ENCODE measurements at places on chromosomes 11 and 22. TPM values are rescaled to one million over a fixed set of nuclear protein-coding genes. Genes with fewer than 3 reads are reported as not detected.

Gene XNDC1N
- 1.6 TPM for polyA plus RNA-seq

Gene UBQLN3
- not detected for polyA plus RNA-seq

GRCh38 chr11:1559111-1559951 is 12.7 kb downstream of the DUSP8 start:
- peaks cover 3% of the 10 kb centered on the region for H3K36me3 ChIP-seq
- no peaks in the 10 kb centered on the region for H3K27me3 ChIP-seq
- H3K4me3 ChIP-seq, result no peak overlapping the region
- no peak overlapping the region for H3K27ac ChIP-seq

- no peaks in the 10 kb centered on the region for H3K27me3 ChIP-seq
- no peak overlapping the region for H3K27ac ChIP-seq
- no peaks in the 10 kb centered on the region for H3K4me1 ChIP-seq
- DNase-seq, result no peak
- H3K36me3 ChIP-seq, result peaks cover 2% of the 10 kb centered on the region
Observed at GRCh38 chr11:9187616-9188015, 77.5 kb downstream of the DENND5A start.

DNA sequence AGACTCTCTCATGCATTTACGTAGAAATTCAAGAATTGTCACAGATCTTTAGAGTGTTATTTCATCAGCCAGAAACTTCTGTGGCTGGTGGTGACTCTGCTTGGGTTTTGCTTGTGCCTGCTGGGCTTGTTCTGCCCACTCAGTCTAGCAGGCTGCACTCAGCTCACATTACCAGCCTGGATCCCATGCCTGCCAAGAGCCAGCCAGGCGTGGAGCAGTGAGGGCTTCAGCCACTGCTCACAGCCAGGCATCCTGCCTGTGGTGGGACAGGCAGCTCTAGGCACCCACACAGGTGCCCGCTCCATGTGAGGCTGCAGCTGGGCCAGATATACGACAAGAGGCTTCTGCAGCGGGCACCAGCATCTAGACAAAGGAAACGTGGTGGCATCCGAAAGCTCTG is 1213.3 kb upstream of the RAG2 start:
- no peaks in the 10 kb centered on the region for H3K36me3 ChIP-seq
- H3K27me3 ChIP-seq, result no peaks in the 10 kb centered on the region
- no peak overlapping the region for H3K27ac ChIP-seq

DNA sequence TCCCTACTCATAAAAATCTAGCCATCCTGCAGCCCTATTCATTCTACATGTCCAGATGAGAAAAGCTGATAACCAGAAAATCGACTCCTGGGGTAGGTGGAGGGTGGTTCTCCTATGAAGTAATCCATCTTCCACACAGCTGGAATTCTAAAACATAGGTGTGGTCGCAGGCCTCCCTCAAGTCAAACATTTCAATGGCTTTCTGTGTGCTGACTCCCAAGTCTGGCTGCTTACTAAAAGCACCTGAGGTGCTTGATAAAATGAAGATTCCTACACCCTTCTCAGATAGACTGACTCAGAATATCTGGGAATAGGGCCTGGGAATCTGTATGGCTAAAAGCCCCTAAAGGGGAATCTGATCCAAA is 26.1 kb downstream of the IRAG1 start:
- no peak overlapping the region for H3K27ac ChIP-seq
- H3K27me3 ChIP-seq, result no peaks in the 10 kb centered on the region
- H3K36me3 ChIP-seq, result no peaks in the 10 kb centered on the region
- DNase-seq, result no peak
- H3K4me3 ChIP-seq, result no peak overlapping the region

DNA sequence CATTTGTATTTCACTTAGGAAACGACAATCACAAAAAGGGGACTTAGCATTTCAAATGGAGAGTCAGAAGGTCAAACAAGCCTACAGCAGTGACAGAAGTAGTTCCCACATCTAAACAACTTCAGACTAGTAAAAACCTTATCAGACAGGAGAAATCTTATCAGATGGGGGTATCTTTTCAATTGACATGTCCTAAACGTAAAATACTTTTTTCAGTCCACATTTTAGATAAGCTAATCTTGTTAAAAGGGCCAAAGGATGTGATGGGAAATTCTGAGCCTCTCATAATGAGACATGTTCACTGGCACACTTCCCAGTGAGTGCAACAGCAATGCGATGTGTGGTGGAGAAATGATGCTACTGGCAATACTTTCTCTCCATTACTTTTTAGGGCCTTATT is 2.4 kb downstream of the MAPK1 start:
- H3K27ac ChIP-seq, result peak overlapping the region; percentile 89
- no peaks in the 10 kb centered on the region for H3K27me3 ChIP-seq

DNA sequence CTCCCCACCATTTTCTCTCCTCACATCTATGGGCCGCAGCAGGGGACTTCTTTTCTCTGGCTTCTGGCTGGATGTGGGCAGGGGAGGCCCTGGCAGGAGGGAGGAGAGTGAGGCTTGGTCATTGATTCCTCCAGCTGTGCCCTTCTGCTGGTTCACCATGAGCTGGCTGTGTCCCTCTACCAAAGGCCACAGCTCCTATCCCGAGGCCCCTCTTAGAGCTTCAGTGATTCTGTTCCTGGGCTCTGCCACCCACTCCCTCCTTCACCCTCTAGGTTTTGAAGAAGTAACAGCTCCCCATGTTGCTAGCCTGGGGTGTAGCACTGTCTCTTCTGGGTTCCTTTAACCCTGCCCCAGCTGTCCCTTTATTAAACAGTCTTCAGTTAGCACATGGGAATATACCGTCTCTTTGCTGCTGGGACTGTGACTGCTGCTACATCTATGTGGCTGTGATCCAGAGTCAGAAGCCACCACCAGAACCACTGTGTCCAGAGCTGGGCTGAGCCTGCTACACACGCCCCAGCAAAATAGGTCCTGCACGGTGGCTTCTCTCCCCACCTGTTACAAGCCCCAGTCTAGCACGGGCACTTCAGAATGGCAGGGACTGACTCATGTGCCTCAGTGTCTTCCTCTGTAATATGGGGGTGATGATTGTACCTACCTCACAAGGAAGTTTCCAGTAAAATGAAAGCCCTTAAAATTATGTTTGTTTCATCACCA is 578 bp upstream of the PARVG start:
- peaks cover 30% of the 10 kb centered on the region for H3K27me3 ChIP-seq
- no peaks in the 10 kb centered on the region for H3K4me1 ChIP-seq
- no peak overlapping the region for H3K27ac ChIP-seq
- no peak overlapping the region for H3K4me3 ChIP-seq

GRCh38 chr11:121214861-121215260 is 77.7 kb upstream of the SC5D start:
- no peaks in the 10 kb centered on the region for H3K27me3 ChIP-seq
- H3K27ac ChIP-seq, result no peak overlapping the region
- H3K4me1 ChIP-seq, result no peaks in the 10 kb centered on the region
- no peak overlapping the region for H3K4me3 ChIP-seq
- no peaks in the 10 kb centered on the region for H3K36me3 ChIP-seq

Data from keratinocyte (primary cell).